ENCODE measurements at places on chromosomes 11 and 22. TPM values are rescaled to one million over a fixed set of nuclear protein-coding genes. Genes with fewer than 3 reads are reported as not detected.
A peak's percentile ranks its signal among the peaks of the same experiment; 100 is the strongest.

DNA sequence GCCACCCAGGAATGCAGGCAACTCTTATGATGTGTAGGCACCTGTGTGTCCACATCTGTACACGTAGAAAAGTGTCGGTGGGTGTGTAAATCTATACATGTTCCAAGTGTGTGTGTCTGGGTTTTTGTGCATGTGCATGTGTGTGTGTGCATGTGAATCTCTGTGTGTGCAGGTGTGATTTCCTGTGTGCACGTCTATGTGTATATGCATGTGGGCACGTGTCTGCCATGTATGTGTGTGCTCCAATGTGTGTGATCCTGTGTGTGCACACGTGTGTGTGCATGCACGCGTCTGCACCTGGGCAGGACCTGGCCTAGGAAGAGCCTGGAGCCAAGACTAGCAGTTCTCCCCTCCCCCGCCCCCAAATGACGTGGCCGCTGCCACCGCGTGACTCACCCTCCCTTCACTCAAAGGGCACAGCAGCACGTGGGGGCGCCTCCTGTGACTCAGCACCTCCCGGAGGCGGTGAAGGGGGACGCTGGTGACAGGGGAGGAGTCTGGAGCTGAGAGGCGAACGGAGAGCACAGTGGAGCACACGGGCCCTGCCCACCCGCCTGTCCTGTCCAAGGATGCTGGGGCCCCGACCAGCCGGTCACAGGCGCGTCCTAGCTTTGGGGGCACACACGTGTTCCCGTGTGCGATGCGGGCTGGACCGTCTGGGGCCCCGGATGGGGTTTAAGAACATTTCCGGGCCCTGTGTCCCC, 10.1 kb downstream of the PIM3 start:
- peak; percentile 87 for ATAC-seq

OR4D5 gene
- total RNA-seq, result 0.37 TPM

DNA sequence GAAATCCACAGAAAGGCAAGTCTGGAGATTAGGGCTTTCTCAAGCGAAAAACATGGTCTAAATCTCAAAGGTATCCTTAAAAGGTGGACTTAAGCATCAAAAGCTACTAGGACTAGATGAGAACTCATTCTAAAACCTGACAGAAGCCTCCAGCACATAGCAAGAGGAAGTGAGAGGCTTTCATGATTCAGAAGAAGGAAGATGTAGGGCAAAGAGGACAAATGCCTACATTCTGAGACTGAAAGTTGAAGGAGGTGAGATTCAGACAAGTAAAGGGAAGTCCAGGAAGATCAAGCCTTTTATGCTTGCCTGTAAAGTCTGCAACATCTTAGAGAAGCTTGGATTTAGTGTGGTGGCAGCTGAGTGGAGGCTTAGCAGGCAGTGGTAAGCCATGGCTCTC, 98.9 kb downstream of the PGR start:
- ATAC-seq, result no peak

OR6T1 gene
- 0.27 TPM for total RNA-seq

NXPE4 gene
- total RNA-seq, result not detected
